ENCODE measurements at places on chromosomes 12 and 14. TPM values are rescaled to one million over a fixed set of nuclear protein-coding genes. Genes with fewer than 3 reads are reported as not detected.

The EPYC gene
- total RNA-seq, result not detected

The CLEC4A gene
- 4.9 TPM for total RNA-seq

The PLXNC1 gene
- total RNA-seq, result 2.4 TPM

The RASAL1 gene
- total RNA-seq, result not detected

The RHOJ gene
- 11.5 TPM for total RNA-seq

The CRIP1 gene
- 49.7 TPM for total RNA-seq

The CFAP54 gene
- 0.35 TPM for total RNA-seq

The NKX2-8 gene
- total RNA-seq, result not detected

The DPPA3 gene
- total RNA-seq, result not detected

The CLEC14A gene
- 27.9 TPM for total RNA-seq

The SLCO1A2 gene
- not detected for total RNA-seq

The MYBPC1 gene
- 0.60 TPM for total RNA-seq

The POTEG gene
- not detected for total RNA-seq
